Osteocyte (in vitro differentiated cells): ENCODE measurements at places on chromosomes 13 and 19. TPM values are rescaled to one million over a fixed set of nuclear protein-coding genes. Genes with fewer than 3 reads are reported as not detected.

GRCh38 chr19:47505506-47505905, 9.4 kb downstream of the NAPA start:
- no peak for DNase-seq
- H3K4me3 ChIP-seq = no peak overlapping the region
- H3K27me3 ChIP-seq = no peaks in the 10 kb centered on the region
- peaks cover 16% of the 10 kb centered on the region for H3K36me3 ChIP-seq
- peaks cover 11% of the 10 kb centered on the region for H3K4me1 ChIP-seq
- no peak overlapping the region for H3K27ac ChIP-seq

- no peak for DNase-seq
- no peak overlapping the region for H3K27ac ChIP-seq
- H3K36me3 ChIP-seq = no peaks in the 10 kb centered on the region
- peaks cover 14% of the 10 kb centered on the region for H3K4me1 ChIP-seq
- H3K4me3 ChIP-seq = no peak overlapping the region
These were observed 2.8 kb upstream of the ERFL start for GRCh38 chr19:41930926-41931592.

DNA sequence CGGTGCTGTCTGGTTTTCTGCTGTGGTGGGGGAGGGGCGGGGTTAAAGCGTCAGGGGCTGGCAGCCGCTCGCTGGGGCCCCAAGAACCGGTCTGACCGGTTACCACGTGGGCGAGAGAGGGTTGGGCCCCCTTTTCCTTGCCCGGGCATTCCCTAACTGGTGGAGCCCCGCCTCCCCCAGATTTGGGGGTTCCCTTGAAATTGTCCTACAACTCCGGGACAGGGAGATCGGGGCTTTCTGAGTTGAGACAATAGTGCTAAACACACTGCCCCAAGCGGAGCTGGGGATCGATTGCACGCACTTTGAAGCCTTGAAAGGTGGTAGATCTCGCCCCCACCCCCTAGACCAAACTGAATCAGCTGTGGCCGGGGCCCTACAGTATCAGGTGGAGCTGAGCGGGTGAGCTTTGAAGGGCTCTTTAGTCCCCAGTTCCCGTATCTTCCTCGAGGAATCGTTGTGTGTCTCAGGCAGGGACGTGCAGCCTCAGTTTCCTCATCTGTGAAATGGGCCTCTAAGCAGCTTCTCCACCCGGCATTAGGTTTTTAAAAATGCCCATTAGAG, 4.8 kb downstream of the IER2 start:
- peaks cover 20% of the 10 kb centered on the region for H3K4me1 ChIP-seq
- peak overlapping the region; percentile 93 for H3K27ac ChIP-seq
- DNase-seq = no peak
- peak overlapping the region; percentile 99 for H3K4me3 ChIP-seq
- no peaks in the 10 kb centered on the region for H3K27me3 ChIP-seq

- no peak overlapping the region for H3K27ac ChIP-seq
- DNase-seq = no peak
- H3K4me3 ChIP-seq = no peak overlapping the region
- peaks cover 2% of the 10 kb centered on the region for H3K36me3 ChIP-seq
- no peaks in the 10 kb centered on the region for H3K27me3 ChIP-seq
These were observed 232.7 kb downstream of the TUBA3C start for GRCh38 chr13:18948664-18949488.

GRCh38 chr19:45250216-45250831, 747 bp upstream of the MARK4 start:
- no peak for DNase-seq
- peak overlapping the region; percentile 96 for H3K4me3 ChIP-seq
- H3K4me1 ChIP-seq = peaks cover 45% of the 10 kb centered on the region
- no peaks in the 10 kb centered on the region for H3K36me3 ChIP-seq
- H3K27me3 ChIP-seq = no peaks in the 10 kb centered on the region

GRCh38 chr13:95151942-95152587, 149.2 kb downstream of the ABCC4 start:
- no peak for DNase-seq
- H3K4me3 ChIP-seq = no peak overlapping the region
- H3K4me1 ChIP-seq = peaks cover 5% of the 10 kb centered on the region
- H3K27me3 ChIP-seq = no peaks in the 10 kb centered on the region
- peaks cover 1% of the 10 kb centered on the region for H3K36me3 ChIP-seq

DNA sequence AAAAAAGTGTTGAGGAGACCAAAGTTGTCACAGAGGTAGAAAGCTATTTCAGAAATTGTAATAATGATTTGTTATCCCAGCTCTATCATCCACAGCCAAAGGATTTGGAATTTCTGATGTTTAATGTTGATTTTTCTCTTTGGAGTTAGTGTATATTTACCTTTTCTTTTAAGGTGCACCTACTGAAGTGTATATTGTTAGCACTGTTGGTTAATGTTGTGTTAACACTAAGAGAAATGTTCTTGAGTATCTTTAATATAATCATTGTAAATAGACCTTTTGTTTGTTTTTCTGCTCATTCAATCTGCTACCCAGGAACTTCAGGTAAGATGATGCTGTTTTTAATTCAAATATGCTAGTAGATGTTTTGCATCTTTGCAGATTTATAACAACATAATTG, 57.5 kb downstream of the ZAR1L start:
- no peaks in the 10 kb centered on the region for H3K36me3 ChIP-seq
- H3K4me1 ChIP-seq = peaks cover 41% of the 10 kb centered on the region
- H3K27me3 ChIP-seq = no peaks in the 10 kb centered on the region

The ZNF529 gene
- 18.3 and 18.8 TPM in 2 replicates for total RNA-seq
